Stimulated activated CD4-positive, alpha-beta T cell treated with anti-CD3 and anti-CD28 coated beads, Interleukin-2, amount 100 ng/mL, for 24 hours (primary cell): ENCODE measurements at places on chromosomes 4 and X.
A peak's percentile ranks its signal among the peaks of the same experiment; 100 is the strongest.

DNA sequence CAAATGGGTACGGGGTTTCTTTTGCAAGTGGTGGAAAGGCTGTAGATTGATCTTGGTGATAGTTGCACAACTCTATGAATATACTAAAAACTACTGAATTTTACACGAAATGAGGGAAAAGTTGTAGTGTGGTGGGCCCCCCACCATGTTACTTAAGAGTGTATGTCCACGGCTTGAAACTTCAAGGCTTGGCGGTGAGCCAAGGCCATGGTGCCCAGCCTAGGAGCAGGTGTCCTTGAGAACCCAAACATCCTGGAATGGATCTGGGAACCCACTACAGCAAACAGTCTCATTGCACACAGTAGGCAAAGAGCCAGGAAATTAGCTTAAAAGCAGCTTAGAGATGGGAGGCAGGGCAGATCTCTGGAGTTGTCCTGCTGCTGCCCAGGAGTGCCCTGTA lies 62.9 kb downstream of the BRCC3 start:
- DNase-seq: no peak

DNA sequence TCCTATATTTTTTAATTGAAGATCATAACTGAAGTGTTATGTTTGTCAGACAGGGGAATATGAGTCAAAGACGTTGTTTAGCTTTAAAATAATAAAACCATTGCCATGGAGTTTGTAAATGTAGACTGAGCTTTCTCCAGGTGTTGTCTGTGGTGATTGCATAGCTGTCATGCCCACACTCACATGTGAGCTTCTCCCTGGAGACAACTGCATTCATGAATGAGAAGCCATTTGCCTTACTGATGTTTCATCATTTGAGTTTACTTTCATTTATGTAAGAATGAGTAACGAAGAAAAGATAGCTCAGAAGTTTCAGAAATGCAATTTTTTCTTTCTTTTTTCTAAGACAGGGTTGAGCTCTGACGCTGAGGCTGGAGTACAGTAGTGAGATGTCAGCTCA lies 339.1 kb downstream of the GALNTL6 start:
- no peak for DNase-seq

DNA sequence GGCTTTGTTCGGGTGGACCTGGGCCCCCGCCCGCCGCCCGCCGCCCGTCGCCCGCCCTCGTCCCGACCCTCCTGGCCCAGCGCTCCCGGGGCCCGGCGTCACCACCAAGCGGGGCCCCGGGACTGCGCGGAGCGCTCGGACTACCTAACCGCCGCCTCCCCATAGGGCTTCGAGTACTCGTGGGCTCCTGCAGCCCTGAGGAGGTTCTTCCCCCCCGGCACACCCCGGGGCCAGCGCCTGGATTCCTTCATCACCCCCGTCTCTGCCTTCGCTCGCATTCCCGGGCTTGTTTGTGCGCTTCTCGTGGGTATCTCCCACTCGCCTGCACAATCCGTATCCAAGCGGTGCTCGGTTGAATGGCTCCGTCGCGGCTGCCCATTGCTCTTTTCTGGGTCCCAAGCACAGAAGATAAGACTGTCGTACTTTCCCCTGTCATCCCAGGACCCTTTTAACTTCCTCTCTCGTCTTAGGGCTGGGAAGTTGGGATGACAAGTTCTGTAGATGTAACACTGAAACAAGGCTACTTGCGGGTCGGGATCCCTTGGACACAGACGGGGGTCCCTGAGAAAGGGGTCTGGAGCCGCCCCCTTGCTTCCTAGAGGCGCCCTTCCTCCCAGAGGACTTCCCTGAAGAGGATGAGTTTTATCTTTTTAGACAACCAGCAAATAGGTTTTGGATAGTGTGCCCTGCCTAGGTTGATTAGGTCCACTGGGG lies 565 bp downstream of the MOB1B start:
- DNase-seq: no peak

GRCh38 chr4:74258963-74259362 lies 49.3 kb upstream of the EPGN start:
- no peak for DNase-seq

DNA sequence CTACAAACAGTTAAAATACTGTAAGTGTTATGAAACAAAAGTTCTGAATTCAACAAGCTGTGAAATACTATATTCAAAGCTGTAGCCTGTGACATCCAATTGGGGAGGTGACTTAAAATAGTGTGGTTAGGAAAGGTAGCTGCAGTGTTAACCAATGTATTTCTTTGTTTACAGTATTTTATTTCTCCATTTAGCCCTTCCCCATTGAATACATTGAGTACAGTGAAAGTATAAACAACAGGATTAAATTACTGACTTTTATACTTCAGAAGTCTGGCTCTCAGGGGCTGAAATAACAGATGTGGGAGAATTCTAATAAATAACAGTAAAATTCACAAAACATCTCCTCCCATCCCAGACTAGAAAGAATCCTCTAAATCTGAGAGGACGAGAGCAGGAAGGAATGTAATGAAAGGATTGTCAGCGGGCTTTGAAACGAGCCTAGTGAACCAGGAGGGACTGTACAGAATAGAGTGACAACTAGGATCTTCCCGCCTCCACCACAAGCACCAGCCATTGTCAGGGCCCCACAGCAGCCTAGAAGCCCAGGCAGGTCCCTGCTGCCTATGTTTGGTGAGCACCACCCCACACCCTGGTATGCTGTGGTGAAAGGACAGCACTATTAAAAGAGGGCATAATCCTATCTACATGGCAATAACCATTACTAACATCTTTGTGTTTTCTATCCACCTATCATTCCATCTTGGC lies 73.7 kb downstream of the SPCS3 start:
- DNase-seq: no peak

DNA sequence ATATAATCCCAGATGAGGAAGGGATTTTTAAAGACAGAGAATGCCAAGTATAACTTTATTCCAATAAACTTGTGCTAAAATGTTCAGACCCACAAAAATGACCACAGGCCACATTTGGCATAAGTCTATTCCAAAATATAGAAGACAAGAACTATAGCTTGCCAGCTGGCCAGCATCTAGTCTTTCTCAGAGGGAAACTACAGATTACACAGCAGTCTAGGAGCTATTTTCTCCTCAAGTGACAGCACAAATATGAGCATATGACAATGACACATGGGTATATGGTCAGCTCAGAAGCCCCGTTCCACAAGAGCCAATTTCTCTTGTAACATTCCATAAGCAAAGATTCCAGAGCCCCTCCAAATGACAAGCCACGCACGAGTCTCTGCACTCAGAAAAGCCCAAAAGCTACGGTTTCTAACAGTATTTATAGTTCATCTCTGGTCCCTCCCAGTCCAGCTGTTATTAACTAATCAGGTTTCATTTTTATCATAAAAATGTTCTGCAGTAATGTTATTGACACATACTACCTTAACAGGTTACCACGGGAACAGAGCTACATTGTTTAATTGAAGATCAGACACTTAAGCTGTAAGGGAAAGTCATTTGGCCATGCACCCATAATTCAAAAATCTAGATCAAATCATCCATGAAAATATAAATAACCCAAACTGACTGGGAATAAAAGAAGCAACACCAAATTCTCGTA lies 70.3 kb downstream of the RAB28 start:
- DNase-seq: no peak

DNA sequence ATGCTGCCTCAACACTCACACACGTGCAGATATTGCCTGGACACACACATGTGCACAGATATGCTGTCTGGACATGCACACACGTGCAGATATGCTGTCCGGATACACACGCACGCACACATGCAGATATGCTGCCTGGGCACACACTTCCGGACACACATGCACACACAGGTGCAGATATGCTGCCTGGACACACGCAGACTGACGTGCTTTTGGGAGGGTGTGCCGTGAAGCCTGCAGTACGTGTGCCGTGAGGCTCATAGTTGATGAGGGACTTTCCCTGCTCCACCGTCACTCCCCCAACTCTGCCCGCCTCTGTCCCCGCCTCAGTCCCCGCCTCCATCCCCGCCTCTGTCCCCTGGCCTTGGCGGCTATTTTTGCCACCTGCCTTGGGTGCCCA lies 14.7 kb downstream of the FGFRL1 start:
- peak; percentile 70 for DNase-seq

DNA sequence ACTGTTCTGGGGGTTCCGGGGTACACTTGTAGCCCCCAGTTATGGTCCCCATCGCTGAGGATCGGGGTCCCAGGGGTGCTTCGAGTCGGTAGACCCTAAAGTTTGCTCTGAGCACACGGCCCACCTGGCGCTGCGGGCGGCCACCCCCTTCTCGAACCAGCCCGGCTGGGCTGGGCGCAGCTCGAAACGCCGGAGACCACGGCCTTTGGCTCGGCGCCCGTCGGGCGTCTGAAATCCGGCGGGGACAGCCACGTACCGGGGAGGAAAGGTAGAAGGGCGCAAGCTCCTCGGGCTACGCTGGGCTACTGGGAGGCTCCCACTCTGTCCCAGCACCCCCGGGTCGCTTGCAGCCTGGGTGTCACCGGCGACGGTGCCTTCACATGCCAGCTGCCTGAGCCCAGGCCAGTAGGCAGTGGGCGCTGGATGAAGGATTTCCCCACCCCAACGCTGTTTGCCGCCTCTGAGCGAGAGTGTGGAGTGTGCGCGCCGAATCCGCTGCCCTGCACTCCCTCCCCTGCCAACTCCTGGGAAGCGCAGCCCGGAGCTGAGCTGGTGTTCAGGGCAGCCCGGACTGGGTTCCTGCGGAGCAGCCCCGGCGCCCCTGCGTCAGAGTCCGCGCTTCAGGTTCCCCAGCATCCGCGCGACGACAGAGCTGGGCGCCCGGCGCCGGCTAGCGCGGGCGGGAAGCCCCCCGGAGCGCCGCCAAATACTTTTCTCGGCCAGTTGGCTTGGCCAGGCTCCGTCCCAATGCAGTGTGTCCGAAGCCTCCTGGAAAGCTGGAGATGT lies 637 bp downstream of the MAMLD1 start:
- peak; percentile 30 for DNase-seq

DNA sequence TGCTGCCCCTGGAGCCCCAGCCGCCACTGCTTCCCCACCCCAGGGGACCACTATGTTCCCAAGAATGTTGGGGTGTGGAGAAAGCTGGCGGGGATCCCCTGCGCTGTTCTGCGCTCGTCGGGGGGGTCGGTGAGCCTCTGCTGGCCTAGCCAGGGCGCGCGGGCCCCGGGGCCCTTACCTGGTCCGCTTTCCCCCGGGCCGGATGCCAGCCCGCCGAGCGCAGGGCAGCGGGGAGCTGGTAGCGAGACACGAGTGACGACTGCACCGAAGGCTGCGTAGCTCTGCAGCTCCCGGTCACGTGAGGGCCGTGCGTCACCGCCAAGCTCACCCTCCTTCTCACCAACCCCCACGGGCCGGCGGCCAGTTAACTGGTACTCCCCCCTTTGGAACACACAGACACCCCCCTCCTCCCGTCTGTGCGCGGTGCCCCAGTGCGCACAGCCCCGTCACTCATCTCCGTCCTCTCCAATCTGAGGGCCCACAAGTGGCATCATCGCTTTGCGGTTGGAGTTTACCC lies at the start of gene BEX1:
TSS of gene BEX1 (minus strand) at position 254 of the 517 bp plus-strand sequence. CDS start 897 bp downstream, outside the sequence.
- DNase-seq: peak; percentile 16

GRCh38 chr4:101122019-101122418 lies 225.3 kb downstream of the PPP3CA start:
- DNase-seq: no peak

- DNase-seq: no peak
Measured at GRCh38 chrX:68354879-68355628, 78.2 kb downstream of the OPHN1 start.

- DNase-seq: no peak
Measured at GRCh38 chr4:152352215-152352614, 183.7 kb downstream of the FBXW7 start.

DNA sequence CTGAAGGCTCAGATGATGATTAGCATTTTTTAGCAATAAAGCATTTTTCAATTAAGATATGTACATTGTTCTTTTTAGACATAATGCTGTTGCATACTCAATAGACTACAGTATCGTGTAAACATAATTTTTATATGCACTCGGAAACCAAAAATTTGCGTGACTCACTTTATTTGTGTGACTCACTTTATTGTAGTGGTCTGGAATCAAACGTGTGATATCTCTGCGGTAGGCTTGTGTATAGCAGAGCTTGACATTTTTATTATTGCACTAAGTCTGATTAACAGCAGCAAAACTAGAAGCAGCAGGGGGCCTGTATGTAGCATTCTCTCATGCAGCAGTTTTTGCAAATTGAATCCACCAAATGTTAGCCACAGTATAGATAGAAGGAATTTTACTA lies 119.1 kb upstream of the PRDX4 start:
- DNase-seq: no peak

GRCh38 chrX:154327038-154327820 lies 31.6 kb downstream of the TKTL1 start:
- DNase-seq: peak; percentile 30

DNA sequence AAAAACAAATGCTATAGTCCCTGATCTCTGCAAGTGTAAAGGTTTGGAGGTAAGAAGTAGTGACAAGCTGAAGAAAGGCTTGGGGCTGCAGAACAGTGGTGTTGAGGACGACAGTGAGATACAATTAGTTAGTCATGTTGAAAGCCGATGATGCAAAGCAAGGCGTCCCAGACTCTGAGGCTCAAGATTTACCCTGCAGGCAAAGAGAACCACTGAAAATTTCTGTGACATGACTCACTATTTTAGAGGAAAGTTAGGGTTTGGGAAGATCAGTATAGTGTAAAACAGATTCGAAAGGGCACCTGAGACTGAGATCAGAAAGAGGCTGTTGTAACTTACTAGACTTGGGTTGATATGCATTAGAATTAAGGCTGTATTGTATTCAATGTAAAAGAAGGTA lies 281.3 kb upstream of the FTHL17 start:
- no peak for DNase-seq

DNA sequence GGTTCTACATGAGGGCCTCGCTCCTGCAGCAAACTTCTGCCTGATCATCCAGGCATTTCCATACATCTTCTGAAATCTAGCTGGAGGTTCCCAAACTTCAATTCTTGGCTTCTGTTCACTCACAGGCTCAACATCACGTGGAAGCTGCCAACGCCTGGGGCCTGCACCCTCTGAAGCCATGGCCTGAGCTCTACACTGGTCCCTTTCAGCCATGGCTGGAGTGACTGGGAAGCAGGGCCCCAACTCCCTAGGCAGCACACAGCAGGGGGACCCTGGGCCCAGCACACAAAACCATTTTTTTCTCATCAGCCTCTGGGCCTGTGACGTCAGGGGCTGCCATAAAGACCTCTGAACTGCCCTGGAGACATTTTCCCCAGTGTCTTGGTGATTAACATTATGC lies 542.7 kb downstream of the TLL1 start:
- no peak for DNase-seq

- DNase-seq: no peak
Measured at GRCh38 chr4:159293811-159294515, 191.1 kb downstream of the RAPGEF2 start.

DNA sequence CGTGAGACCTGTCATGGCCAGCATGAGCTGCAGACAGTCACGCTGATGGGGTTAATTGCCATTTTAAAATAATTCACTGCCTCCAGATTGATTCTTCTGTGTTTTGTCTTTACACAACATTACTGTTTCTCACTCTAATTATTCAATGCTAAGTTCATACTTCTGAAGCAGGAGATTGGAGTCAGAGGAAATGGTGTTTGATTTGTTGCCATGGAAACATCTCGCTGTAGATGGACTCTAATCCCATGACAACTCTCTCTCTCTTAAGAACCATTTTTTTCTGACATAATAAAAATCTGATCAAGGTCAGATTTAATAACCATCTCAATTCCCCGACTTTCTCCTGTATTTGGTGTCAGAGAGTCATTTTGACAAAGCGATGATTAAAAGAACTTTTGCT lies 209.0 kb downstream of the IDS start:
- DNase-seq: no peak
